ENCODE measurements at places on chromosomes 1 and 21.

GRCh38 chr1:244796719-244797406 is 38.6 kb upstream of the COX20 start:
- peak; percentile 58 for DNase-seq

DNA sequence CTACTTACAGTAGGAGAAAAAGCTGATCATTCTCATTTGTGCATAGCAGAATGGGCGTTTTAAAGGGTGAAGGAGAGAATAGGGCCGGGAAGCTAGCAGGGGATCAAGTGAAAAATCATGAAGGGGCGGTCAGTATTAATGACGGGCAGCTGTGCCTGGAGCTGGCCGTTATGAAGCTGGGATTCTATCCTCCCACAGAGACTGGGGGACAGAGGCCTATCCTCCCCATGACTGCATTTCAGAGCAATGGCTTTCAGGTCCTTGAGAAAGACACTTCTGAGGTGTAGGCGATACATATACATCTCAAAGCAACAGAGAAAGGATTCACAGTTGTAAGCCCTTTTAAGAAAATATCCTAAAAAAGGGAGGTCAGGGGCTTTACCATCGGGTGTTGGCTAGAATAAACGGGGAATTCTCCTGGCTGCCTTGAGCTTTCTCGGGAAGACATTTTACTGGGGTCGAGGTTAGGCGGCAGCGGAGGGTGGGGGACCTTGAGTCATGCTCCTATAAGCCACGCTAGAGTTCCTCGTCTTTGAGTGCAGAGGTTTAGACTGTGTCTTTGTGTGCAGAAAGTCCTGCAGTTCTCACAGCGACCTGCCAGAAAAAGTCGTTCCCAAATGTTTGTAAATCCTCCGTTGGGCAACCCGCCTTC is 559 bp upstream of the MTARC2 start:
- no peak for DNase-seq

- no peak for DNase-seq
Measured at GRCh38 chr1:51498924-51499323, 20.1 kb downstream of the EPS15 start.

DNA sequence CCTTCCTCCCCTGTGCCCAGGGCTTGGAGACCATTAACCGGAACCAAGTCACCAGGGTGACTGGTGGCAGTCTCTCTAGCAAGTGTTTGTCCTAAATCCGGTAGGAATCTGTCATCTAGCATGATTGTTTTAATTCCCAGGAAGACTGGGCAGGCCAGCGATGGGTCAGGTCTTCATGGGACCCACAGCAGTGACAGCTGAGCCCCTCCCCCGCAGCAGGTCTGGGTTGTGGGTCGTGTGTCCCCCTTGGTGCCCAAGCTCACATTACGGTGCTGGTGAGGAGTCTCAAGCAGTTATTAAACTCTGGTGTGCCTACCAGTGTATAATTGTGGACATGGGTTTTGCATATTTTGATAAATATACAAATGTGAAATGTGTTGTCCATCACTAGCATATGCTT is 466.5 kb downstream of the MATN1 start:
- no peak for DNase-seq

GRCh38 chr1:4664606-4665005 is 10.2 kb downstream of the AJAP1 start:
- DNase-seq, result no peak

DNA sequence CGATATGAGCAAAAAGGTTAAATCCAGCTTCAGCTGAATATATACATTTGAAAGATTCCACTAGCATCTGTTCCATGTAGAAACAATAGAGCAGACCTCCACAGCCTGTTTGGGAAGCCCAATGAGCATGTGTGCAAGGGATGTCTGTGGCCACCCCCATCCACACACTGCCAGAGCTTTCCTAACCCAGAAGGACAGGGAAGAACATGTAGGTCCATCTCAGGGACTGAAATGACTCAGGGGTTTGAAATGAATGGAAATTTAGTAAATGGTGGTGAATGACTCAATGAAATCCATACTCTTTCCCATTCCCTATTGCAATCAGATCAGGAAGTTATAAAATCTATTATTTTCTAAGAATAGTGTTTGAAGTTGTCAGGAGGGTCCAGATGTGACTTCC is 397.2 kb downstream of the DUSP10 start:
- no peak for DNase-seq

Data from ecto neural progenitor cell (in vitro differentiated cells).